ENCODE measurements at places on chromosomes 6 and 20. TPM values are rescaled to one million over a fixed set of nuclear protein-coding genes. Genes with fewer than 3 reads are reported as not detected.

DNA sequence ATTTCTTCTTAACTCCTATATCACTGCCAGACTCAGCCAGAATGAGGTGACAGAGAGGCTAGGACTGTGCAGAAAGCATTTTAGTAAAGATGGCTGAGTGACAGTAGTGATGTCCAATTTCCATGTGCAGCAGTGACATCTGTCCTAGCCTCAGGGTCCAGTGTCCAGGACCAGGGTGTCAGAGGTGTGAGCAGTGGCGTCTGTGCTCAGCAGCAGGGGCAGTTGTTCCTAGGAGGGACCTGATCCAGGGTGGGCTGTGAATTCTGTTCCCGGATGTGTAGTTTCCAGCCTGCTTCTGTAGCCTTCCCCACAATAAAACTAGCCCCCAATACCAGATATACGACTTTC lies 6.0 kb downstream of the HLA-B start:
- DNase-seq = no peak

The C2 gene
- total RNA-seq = 3.3 TPM

DNA sequence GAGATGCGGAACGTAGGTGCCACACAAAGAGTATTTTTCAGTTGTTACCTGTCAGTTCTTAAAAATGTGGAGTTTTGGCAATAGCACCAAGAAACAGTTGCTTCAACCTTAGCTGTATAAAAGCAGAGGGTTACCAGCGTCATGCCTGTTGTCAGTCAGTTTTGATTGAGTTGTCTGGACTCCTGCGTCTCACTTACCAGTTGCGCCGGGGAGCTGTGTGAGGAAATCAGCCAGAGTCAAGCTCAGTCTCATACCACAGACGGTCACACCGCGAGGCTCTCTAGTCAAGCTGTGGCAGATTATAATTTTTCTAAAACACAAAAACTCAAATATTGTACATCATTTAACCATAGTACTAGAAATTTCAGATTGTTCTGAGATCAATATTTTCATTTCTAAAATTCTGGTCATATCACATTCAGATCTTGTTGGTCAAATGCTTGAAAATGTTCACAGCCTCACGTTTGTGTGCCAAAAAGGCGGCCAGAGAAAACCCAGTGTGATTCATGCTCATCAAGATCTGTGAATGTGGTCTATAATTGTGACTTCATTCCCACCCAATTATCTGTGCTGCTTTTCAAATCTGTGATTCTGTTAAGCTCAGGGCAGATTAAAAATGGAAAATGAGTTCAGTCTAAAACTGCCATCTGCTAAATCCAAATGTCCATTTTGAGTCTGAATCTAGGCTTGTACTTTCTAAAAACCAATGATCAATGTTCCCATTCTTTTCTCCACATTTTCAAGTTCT lies 37.5 kb downstream of the SASH1 start:
- DNase-seq = peak; percentile 41

DNA sequence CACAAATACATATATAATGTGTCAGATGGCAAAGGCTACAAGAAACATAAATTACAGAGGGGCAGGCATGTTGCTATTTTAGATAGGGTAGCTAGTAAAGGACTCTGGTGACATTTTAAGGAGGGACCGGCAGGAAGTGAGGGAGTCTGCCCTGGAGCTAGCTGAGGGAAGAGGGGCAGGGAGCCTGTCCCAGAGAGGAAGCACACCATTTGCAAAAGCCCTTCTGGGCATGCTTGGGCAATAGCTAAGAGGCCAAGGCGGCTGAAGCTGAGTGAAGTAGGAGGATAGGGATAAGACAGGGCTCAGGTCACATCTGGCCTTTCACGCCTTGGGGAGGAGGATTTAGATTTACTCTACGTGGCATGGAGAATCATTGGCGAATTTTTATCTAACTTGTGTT lies 96.2 kb downstream of the RTN4IP1 start:
- DNase-seq = no peak

GRCh38 chr20:58751979-58752378 lies 59.4 kb downstream of the NPEPL1 start:
- no peak for DNase-seq

- no peak for DNase-seq
Measured at GRCh38 chr6:134756374-134757025, 193.4 kb downstream of the ALDH8A1 start.

DNA sequence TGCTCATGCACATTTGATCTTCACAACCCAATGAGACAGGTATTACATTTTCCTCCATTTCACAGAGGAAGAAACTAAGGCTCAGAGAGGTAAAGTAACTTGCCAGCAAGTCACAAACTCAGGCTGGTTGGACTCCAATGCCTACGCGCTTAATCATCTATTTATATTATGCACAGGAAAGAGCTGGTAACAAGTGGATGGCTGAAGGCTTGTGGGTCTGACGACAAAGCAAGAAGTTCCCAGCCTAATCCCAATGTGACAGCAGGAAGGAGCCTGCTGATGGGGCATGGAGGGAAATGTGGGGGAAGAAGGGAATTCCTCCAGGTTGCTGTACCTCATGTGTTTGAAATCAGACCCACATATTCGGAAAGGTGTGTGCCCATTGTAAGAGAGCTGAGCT lies 3.9 kb downstream of the CDH22 start:
- DNase-seq = no peak

The LY6G6F gene
- not detected for total RNA-seq

The SNX21 gene
- total RNA-seq = 22.3 TPM

DNA sequence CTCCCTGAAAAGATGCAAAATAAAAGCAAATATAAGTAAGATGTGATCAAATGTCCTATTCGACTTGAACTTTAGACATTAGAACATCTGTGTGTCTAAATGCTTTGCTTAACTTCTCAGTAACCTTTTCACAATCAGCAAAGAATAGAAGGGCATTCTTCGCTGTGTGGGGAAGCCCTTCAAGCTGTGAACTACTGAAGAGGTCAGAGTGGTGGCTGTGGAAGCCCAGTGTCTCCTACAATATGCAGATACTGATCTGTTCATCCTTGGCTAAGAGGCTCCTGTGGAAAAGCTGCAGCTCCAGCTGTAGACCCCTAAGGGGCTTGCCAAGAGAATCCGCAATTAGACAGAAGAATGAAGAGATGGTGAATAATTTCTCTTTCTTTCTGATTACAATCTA lies 400.3 kb upstream of the SASH1 start:
- no peak for DNase-seq

The SSTR4 gene
- total RNA-seq = not detected

DNA sequence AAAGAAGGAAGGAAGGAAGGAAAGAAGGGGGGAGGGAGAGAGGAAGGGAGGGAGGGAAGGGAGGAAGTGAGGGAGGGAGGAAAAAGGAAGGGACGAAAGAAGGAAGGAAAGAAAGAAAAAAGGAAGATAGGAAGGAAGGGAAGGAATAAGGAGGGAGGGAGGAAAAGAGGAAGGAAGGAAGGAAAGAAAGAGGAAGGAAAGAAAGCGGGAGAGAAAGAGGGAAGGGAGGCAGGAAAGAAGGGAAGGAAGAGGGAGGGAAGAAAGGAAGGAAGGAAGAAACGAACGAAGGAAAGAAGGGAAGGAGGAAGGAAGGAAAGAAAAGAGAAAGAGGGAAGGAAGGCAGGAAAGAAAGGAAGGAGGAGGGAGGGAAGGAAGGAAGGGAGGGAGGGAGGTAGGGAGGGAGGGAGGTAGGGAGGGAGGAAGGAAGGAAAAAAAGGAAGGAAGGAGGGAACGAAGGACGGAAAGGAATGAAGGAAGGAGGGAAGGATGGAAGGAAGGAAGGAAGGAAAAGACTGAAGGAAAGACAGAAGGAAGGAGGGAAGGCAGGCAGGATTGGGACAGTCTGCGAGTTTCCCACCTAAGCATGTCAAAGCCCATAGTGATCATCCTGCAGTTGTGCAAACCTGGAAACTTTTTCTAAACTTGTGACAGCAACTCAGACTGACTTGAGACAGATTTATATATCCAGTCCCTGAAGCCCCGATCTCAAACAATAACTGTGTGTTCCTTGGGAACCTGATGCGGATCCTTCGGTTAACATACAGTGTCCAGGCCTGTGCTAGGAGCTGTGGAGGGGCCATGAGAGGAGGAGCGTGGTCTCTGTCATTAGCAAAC lies 59.8 kb upstream of the IYD start:
- DNase-seq = no peak
